DMS 273 treated with DMSO at 0.1 percent for 48 hours (cell line): ENCODE measurements at places on chromosomes 6 and 20.
A peak's percentile ranks its signal among the peaks of the same experiment; 100 is the strongest.

DNA sequence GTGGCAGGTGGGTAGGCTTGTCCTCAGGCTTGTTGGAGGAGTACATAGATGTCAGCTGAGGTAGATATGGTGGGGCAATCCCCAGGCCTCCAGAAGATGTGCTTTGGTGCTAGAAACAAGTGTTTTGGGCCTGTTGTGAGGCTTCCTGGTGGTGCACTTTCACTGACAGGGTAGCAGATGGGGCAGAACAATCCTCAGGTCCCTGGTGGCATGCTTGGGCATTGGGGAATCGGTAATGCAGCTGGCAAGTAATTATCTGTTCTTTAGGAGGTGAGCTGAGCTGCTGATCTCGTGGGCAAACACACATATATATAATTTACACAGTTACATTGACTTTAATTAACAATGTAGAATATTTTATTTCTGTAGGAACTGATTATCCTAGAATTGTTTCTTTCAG lies 458.7 kb downstream of the BMP2 start:
- peak; percentile 74 for DNase-seq

GRCh38 chr6:133768656-133769295 lies 120.1 kb upstream of the TCF21 start:
- no peak for DNase-seq

DNA sequence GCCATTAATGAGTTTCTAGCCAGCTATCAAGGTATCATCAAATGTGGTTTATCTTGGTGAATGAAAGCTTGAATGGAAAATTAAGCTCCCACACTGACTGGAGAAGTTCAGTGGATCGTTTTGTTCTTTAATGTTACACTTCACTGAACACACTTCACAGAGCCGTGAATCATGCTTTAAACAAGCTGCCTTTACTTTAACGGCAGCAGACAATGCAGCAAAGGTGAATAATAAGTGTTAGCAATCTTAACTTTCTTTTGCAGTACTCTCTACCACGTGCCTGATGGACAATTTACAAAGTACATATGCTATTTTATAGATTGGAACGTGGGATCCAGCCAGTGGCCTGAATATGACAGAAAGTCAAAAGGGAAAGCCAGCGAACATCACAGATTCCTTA lies 424.5 kb downstream of the GRIK2 start:
- DNase-seq: no peak

GRCh38 chr6:130486417-130486816 lies 120.6 kb downstream of the TMEM200A start:
- no peak for DNase-seq

- DNase-seq: no peak
Measured at GRCh38 chr20:5298811-5299210, 17.9 kb downstream of the PROKR2 start.

- DNase-seq: no peak
Measured at GRCh38 chr20:51531141-51531710, 11.3 kb downstream of the NFATC2 start.

DNA sequence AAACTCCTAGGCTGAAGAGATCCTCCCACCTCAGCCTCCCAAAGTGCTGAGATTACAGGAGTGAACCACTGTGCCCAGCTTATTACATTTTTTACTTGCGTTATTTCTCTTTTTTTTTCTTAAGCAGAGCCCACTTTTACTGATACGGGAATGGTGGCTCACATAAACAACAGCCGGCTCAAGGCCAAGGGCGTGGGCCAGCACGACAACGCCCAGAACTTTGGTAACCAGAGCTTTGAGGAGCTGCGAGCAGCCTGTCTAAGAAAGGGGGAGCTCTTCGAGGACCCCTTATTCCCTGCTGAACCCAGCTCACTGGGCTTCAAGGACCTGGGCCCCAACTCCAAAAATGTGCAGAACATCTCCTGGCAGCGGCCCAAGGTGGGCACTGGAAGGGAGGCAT lies 10.5 kb downstream of the CAPN11 start:
- no peak for DNase-seq

DNA sequence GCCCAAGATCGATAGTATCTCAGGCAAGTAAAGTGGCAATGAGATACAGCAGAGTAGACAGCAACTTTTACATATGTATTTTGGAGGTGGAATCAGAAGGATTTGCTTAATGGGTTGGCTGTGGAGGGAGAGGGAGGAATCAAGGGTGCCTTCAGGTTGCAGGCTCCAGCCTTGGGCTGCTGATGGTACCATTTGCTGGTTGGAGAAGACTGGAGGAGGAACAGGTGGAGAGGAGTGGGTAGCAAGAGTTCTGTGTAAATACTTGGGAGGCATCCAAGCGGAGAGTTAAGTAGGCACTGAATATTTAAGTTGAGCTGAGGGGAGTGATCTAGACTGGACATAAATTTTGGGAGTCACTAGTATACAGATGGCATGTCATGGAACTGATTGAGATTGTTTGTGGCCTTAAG lies 5.2 kb downstream of the BICRAL start:
- DNase-seq: peak; percentile 89

- no peak for DNase-seq
Measured at GRCh38 chr6:13559968-13560650, 14.3 kb upstream of the SIRT5 start.

GRCh38 chr20:38127920-38128528 lies 37.0 kb downstream of the TGM2 start:
- no peak for DNase-seq

DNA sequence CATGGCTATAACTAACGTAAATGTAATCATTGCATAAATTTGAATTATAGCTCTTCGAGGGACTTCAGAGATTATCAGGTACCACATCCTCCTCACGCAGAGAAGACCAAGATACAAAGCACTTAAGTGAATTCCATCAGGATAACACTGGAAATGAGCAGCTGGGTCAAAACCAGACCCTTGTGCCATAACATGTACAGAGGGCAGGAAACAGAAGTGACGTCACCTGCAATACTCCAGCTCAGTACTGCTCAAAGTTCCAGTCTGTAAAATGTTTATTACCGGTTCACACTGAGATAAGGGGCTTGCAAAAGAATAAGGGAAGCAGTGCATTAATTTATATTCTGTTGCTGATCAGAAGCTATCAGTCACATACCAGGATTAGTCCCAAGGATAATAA lies 45.8 kb downstream of the RGS17 start:
- DNase-seq: no peak
